ENCODE measurements at places on chromosomes 2 and 18.
A peak's percentile ranks its signal among the peaks of the same experiment; 100 is the strongest.

- DNase-seq, result no peak
Measured at GRCh38 chr18:22544626-22545025, 126.9 kb upstream of the CTAGE1 start.

DNA sequence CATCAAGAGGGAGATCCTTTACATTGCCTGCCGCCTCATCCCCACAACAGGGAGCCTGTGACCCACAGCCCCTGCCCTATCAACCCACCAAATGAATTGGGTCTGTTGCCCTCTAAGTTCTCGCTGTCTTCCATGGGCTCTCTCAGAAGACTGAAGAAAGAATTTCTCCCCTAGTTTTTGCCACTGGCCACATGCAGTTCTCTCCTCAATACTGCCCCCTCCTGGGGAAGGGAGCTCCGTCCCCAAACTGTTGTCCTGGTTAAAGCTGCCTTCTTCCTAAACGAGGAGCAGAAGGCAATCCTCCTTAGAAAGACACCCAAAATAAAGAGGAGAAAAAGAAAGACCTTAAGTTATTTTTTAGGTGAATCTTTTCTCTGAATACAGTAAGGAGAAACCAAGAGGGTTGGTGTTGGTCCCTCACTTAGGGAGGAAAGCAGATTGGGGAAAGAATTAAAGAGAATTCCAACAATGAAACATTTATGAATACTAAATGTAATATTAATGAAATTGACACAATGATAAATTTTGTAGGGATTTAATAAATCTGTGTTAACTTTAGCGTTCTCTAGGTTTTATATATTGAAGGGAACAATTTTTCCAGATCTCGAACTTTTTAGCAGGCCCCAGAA is 31.1 kb upstream of the SATB2 start:
- peak; percentile 65 for DNase-seq

DNA sequence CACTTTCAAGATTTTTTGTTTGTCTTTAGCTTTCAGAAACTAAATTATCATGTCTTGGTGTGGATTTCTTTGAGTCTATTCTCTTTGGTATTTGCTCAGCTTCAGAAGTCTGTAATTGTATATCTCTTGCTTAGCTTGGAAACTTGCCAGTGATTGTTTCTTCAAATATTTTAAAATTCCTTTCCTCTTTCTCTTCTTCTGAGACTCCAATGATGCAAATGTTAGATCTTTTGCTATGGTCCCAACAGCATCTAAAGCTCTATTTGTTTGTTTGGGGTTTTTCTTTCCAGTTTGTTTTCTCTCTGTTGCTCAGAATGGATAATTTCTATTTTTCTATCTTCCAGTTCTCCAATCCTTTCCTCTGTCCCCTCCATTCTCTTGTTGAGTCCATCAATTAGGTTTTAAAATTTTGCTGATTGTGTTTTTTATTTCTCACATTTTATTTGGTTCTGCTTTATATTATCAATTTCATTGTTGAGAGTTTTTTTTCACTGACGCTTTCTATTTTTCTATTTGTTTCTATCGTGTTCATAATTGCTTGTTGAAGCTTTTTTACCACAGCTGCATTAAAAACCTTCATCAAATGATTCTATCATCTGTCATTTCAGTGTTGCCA is 81.5 kb upstream of the DAPL1 start:
- DNase-seq, result no peak

DNA sequence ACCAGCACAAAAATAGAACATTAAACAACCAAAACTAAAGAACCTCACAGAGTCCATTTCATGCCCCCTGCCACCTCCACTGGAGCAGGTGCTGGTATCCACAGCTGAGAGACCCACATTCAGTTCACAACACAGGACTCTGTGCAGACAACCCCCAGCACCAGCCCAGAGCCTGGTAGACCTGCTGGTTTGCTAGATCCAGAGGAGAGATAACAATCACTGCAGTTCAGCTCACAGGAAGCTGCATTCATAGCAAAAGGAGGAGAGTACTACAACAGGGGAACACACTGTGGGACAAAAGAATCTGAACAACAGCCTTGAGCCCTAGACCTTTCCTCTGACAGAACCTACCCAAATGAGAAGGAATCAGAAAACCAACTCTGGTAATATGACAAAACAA is 326.7 kb downstream of the METTL4 start:
- DNase-seq, result no peak

GRCh38 chr2:136051001-136051724 is 65.7 kb upstream of the DARS1 start:
- no peak for DNase-seq

DNA sequence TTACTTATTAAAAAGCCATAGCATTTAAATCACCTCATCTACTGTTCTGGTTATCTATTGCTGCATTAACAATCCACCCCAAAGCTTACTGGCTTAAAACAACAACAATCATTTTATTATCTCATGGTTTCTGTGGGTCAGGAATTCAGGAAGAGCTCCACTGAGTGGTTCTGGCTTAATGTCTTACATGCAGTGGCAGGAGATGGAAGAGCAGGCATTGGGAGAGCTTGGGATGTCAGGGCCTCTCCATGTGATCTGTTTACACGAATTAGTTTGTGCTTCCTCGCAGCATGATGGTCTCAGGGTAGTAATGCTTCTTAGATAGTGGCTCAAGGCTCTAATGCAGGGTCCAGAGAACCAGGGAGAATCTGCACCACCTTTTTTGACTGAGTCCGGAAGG is 14.4 kb upstream of the REL start:
- DNase-seq, result no peak

- DNase-seq, result no peak
Measured at GRCh38 chr2:118699447-118700175, 147.8 kb downstream of the EN1 start.

GRCh38 chr18:58125183-58125582 is 81.2 kb downstream of the NEDD4L start:
- no peak for DNase-seq

DNA sequence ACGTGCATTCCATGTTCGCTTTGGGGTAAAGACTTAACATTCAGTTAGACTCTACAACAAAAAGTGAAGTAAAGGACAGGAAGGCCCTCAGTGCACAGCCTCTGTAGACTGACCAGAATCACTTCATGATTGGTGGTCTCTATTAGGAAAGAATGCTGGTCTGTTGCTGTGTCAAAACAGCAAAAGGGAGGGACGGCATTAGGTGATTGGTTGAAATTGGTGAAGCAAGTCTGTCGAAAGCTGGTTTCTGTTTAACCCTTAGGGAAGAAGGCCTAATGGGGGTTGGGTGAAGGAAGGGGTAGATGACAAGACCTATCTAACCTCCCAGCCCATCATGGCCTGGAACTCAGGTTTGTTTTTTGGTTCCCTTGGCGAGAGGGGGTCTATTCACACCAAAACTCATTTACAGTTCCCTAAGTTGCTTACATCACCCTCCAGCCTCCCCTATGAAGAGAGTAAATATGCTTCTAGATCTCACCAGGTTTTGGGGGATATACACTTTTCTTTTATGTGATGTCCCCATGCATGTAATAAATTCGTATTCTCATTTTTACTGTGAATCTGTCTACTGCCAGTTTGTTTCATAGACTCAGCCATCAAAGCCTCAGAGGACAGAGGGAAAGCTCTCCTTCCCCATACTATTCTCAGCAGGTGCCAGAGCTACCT is 65.6 kb downstream of the TMEM17 start:
- DNase-seq, result no peak

- no peak for DNase-seq
Measured at GRCh38 chr2:190425883-190426658, 17.9 kb downstream of the MFSD6 start.

- no peak for DNase-seq
Measured at GRCh38 chr2:238331916-238332315, 11.6 kb downstream of the TRAF3IP1 start.

DNA sequence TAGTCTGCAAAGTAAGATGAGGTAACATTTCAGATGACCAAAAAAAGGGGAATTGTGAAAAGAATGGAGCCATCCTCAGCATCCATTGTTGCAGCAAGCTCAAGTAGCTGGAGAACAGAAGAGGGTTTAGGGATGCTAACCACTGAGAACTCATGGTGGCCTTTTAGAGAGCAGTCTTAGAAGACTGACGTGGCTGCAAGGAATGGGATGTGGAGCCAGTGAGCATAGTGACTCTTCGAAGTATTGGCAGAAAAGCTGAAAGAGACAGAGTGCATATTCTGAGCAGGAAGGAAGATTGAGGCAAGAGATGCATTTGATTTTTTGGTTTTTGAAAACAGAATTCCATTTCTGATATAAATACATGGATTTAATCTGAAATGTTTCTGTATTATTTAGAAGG is 151.2 kb downstream of the UBE2E3 start:
- DNase-seq, result no peak
